Uterus (tissue), 4 donors: ENCODE measurements at places on chromosomes 2 and 18. TPM values are rescaled to one million over a fixed set of nuclear protein-coding genes. Genes with fewer than 3 reads are reported as not detected.

- DNase-seq, result no peak
These were observed 121.7 kb downstream of the KLHL29 start for GRCh38 chr2:23506531-23507266.

GRCh38 chr2:70461414-70461813 is 92.2 kb downstream of the TGFA start:
- DNase-seq, result no peak

DNA sequence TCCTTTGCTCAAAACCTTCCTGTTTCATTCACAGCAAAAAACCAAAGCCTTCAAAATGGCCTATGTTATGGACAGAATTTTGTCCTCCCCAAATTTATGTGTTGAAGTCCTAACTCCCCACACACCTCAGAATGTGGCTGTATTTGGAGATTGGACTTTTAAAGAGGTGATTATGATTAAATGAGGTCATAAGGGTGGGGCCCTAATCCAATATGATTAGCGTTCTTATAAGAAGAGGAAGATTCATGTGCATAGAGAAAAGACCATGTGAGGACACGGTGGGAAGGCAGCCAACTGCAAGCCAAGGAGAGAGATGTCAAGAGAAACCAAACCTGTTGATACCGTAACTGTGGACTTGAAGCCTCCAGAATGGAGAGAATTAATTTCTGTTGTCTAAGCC is 4.6 kb upstream of the ZNF638 start:
- DNase-seq, result no peak

DNA sequence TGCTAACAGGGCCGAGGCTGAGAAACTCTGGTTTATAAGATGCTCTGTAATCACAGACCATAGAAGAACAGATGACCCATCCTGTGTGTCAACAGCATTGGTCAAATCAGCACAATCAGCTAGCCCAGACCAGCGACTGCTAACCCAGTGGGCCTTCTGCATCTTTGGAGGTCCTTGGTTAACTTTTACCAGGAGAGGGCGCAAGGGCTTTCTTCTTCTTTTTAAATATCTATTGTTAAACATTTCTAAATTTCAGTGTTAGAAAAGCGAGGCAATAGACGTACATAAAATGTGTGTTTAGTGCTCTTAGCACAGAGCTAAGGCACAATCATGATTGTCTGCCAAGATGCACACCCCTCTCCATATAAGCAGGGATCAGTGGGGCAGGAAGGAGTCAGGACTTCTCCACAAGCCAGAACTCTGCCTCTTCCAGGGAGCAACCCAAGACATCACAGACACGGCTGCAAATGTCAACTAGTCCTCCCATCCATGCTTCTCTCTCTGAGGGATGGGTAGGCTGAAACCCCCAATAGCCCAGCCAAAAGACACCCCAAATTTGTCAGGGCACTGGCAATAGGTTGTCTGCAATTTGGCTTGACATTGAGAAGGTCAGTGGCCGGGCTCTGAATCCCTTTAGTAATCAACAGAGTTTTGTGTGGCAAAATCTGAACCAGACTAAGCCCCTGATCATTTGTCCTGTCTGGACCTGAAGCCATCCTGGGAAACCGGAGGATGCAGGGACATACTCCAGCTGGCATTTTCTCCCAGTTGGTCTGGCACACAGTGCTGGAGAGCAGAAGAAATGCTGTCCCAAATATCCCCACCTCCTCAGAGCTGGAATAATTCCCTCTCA is 188.2 kb downstream of the BCL2 start:
- peak; percentile 84 for DNase-seq

GRCh38 chr2:191976436-191976835 is 129.5 kb upstream of the CAVIN2 start:
- no peak for DNase-seq

GRCh38 chr2:159933727-159934049 is 128.7 kb downstream of the PLA2R1 start:
- DNase-seq, result no peak

GRCh38 chr18:72161691-72162090 is 382.5 kb downstream of the CBLN2 start:
- DNase-seq, result no peak

DNA sequence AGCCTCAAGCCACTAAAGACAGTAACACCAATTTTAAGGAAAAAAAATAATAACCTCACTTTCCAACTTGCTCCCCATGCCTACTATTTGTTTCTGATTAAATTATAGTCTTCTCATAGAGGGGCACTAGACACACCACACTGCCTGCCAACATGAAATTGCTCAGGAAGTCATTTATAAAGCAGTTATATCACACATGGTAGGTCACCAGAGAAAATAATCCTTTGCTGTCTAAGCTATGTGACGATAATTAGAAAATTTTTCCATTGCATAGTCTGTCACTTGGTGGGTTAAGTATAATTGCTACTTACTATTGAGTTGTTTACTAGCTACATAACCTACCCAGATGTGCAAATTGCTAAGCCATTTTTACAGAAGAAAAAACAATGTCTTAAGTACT is 85.2 kb downstream of the INO80D start:
- DNase-seq, result no peak

GRCh38 chr2:6310256-6311215 is 555.2 kb downstream of the CMPK2 start:
- no peak for DNase-seq

GRCh38 chr2:52970642-52971041 is 797.0 kb upstream of the CHAC2 start:
- DNase-seq, result no peak

DNA sequence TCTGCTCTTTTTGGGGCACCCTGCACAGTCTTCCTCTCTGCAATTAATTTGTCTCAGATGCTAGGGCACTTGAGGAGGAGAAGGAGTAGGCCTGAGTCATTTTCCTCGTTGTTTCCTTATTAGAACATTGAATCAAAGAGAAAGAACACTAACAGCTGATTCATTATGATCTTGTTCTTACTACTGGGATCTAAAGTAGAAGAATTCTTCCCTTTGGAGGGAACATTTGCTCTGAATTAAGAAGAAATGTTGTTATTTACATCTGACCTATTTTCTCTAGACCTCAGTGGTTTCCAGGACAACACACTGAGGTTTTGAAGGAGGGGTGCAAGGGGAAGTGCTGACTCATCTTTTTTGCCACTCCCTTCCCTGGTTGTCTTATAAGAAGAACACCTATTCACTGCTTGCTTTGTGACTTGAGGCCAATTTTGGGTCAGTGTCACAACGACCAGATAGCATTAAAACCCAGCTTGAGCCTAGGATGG is 24.3 kb upstream of the STAT1 start:
- DNase-seq, result no peak

DNA sequence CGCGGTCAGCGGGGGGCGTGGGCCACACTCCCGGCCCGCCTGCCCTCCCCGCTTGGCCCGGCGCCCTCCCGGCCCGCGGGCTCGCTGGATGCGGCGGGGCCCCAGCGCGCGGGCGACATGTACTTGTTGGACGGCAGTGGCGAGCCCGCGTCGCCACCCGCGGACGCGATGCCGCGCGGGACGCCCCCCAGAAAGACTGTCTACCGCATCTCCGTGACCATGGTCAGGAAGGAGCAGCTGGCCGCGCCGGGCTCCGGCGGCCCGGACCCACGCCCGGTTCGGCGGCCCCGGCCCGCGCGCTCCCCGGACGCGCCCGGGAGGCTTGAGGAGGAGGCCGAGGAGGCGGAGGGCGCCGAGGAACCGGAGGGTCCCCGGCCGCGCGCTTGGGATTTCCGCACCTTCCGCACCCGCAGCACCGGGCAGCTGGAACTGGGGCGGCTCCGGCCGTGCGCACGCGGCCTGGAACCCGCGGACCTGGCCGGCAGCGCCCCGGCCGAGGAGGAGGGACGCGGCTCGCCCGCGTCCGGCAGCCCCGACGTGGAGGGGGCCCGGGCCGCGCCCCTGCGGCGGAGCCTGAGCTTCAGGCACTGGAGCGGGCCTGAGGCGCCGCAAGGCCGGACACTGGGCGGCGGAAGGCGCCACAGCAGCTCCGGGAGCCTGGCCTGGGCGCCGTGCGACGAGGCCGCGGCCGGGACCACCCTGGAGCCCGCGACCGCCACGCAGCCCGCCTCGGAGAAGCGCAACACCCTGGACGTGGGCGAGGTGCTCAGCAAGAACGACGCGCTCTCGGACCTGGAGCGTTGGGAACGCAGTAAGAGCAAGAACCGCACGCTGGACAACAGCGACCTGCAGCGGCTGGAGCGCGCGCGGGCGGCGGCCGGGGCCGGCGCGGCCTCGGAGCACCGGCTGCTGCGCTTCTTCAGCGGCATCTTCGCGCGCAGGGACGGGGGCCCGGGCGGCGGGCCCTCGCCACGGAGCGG is 176.4 kb downstream of the AGAP1 start:
- peak; percentile 63 for DNase-seq

GRCh38 chr2:109230941-109231420 is 102.0 kb downstream of the SH3RF3 start:
- no peak for DNase-seq

- DNase-seq, result no peak
These were observed 12.2 kb downstream of the TWSG1 start for GRCh38 chr18:9346775-9347174.

DNA sequence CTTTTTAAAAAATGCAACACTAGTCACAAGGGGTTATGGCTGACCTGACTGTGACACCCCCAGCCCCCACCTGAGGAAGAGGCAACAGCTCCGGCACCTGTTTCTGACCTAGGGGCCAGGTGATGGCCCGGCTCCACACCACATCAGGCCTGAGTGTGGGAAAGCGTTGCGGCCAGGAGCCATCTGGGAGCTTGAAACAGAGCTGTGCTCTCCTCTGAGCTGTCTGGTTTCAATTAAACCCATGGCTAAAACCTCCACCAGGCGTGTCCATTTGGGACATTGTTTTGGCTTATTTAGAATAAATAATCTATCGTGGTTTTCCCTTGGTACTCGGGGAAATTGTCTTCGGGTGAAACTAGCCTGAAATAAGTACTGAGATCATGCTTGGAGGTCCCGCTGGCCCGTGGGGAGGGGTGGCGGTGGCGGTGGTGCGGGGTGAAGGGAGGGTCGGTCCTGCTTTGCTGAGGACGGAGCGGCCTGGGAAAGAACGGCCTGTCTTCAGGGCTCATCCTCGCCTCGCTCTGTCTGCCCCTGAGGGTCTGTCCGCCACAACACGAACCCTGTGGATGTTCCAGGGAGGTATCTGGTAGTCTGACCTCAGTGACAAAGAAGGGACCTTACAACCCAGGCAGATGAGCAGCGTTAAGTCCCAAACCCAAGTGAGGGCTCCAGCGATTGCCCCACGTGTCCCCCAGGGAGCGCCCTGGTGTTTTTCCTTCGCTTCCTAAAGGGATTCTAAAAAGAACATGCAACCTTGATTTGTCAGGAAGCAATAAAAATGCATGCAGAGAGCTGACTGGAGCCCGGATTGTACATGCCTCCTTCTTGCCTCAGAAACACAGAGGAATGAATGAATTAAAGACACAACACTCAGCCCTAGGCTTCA is 58.7 kb downstream of the IL1RL2 start:
- DNase-seq, result peak; percentile 51

GRCh38 chr2:224983712-224984554 is 58.3 kb downstream of the DOCK10 start:
- peak; percentile 15 for DNase-seq

DNA sequence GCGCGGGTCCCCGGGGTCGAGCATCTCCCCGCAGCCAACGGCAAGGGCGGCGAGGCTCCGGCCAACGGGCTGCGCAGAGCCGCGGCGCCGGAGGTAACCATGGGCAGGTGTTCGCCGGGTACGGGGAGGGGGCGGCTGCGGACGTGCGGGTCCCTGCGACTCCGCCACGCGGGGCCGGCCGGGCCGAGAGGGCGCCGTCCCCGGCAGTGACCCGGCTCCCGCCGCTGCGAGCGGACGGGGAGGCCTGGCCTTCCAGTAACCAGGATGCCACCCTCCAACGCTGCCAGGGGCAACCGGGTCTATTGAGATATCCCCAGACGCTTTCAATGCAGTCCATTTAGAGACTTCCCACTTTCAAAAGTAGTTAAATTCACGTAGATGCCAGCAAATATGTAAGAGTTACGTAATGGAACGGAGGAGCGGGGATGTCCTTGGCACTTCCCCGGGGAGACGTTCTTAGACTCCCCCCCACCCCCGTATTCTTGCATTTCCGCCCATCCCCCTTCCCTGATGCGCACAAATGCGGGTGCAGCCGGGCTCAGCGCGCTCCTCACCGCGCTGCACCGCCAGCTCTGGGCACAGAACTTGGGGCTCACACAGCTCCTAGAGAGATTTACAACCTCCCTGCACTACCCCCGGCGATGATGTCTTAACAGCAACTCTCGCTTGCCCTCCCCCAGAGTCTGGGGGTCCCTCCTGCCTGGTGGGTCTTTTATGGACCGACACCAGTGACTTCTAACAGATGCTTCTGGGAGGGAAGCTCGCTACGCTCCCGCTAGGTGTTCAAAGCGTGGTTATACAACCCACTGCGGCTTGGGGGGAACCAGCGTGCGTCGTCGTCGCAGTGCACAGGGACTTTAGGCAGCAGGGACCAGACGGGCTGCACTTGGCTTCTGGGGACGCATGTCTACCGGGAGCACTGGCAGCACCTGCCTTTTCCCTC is 657 bp downstream of the SGPP2 start:
- DNase-seq, result no peak

- no peak for DNase-seq
These were observed 612.5 kb downstream of the IRS1 start for GRCh38 chr2:226187156-226187555.

- DNase-seq, result no peak
These were observed 1.7 kb downstream of the MBOAT2 start for GRCh38 chr2:9001778-9002177.

GRCh38 chr18:78292618-78293380 is 686.8 kb upstream of the SALL3 start:
- no peak for DNase-seq

DNA sequence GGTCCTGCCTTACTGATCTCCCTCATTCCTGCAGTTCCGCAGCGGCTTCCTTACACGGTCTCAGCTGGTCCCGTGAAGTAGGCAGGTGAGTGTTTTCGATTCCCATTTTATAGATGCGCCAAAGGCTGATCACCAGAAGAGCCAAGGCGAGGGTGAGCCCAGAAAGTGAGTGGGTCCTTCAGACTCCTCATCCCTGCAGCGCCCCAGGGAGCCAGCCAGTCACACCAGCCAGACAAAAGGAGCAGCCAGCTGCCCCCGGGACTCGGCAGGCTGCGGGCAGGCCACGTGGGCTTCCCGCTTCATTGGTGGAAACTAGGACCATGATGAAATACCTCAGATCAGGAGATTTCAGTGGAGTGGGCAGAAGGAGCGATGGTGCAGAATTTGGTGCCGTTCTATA is 85.9 kb downstream of the SMAD7 start:
- DNase-seq, result no peak

DNA sequence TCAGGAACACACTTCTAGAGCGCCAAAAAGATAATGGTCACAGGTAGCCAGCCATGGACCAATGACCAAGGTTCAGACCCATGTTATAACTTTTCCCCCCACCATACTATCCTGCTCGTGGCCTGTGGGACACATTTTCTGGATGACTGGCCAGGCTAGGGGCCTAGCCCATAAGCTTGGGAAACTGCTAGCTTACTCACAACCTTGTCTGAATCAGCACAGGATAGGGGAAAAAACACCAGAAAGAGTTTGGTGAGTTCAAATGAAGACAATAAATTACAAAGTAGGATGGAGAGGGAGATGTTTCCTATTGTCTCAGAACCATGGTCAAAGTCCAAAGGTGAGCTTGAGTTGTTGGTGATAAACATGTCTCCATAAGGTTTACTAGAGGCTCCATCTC is 156.3 kb upstream of the CCDC68 start:
- no peak for DNase-seq

- DNase-seq, result no peak
These were observed 35.0 kb upstream of the AGAP1 start for GRCh38 chr2:235458839-235459273.

The TCF4 gene
- total RNA-seq, result 514 TPM

The C2orf80 gene
- not detected for total RNA-seq

The POTEJ gene
- total RNA-seq, result not detected

The FTCDNL1 gene
- total RNA-seq, result 5.8 TPM

The MATN3 gene
- total RNA-seq, result 2.1 TPM

The ARHGAP15 gene
- total RNA-seq, result 4.4 TPM

The TUBA3E gene
- total RNA-seq, result not detected

The PRSS56 gene
- total RNA-seq, result not detected

The NYAP2 gene
- not detected for total RNA-seq

The ALLC gene
- not detected for total RNA-seq
